Muscle of back (tissue), 13 donors: ENCODE measurements at places on chromosomes 2 and 18. TPM values are rescaled to one million over a fixed set of nuclear protein-coding genes. Genes with fewer than 3 reads are reported as not detected.

CPLX4 gene
- polyA plus RNA-seq, result not detected

PROM2 gene
- 0.54 TPM for polyA plus RNA-seq

NXPH2 gene
- polyA plus RNA-seq, result 13.0 TPM

CCDC150 gene
- polyA plus RNA-seq, result 3.8 TPM

OR6B3 gene
- polyA plus RNA-seq, result not detected

TBC1D8 gene
- 27.4 TPM for polyA plus RNA-seq

QPCT gene
- polyA plus RNA-seq, result 8.9 TPM

ERBB4 gene
- polyA plus RNA-seq, result 4.4 TPM

SLC38A11 gene
- 0.61 TPM for polyA plus RNA-seq

DNA sequence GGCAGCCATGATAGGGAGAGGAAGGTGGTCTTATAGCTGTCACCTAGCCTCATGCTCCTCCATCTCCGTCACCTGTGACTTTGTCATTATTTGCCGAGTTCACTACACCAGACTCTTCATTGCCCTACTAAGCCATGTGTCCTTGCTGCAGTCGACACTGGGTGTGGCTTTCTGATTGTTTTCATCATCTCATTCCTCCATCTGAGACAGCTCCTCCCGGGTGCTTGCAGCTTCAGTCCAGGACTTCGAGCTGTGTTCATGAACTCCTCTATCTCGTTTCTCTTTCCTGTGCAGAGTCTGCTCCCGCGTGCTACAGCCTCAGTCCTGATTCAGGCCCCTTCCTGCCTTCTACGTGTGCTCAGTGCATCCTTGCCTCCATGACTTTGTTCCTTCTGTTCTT is 295.1 kb upstream of the TNP1 start:
- no peak for DNase-seq

GRCh38 chr2:196533772-196534397 is 105.6 kb upstream of the CCDC150 start:
- DNase-seq, result no peak

GRCh38 chr2:119249311-119249710 is 25.7 kb downstream of the STEAP3 start:
- no peak for DNase-seq

DNA sequence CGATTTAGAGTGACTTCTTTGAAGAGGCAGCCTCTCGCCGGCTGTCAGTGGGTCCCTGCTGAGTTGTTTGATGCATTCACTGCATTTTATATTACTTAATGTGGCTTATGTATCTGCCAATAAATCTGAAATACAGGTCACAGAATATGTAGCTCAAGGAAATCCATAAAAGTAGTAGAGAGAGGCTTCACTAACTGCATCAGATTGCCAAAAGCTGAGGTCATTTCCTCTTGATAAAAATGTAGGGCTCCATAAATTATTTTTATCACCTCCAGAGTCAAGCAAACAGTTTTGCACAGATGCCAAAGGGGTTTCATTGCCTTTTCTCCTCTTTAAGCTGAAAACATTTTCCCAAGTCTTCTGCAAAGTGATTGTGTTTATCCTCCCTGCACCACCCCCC is 36.5 kb upstream of the CCDC93 start:
- peak; percentile 59 for DNase-seq

- no peak for DNase-seq
Measured at GRCh38 chr2:215034154-215034553, 104.3 kb downstream of the ABCA12 start.

GRCh38 chr2:67548317-67549201 is 151.4 kb downstream of the ETAA1 start:
- DNase-seq, result no peak

DNA sequence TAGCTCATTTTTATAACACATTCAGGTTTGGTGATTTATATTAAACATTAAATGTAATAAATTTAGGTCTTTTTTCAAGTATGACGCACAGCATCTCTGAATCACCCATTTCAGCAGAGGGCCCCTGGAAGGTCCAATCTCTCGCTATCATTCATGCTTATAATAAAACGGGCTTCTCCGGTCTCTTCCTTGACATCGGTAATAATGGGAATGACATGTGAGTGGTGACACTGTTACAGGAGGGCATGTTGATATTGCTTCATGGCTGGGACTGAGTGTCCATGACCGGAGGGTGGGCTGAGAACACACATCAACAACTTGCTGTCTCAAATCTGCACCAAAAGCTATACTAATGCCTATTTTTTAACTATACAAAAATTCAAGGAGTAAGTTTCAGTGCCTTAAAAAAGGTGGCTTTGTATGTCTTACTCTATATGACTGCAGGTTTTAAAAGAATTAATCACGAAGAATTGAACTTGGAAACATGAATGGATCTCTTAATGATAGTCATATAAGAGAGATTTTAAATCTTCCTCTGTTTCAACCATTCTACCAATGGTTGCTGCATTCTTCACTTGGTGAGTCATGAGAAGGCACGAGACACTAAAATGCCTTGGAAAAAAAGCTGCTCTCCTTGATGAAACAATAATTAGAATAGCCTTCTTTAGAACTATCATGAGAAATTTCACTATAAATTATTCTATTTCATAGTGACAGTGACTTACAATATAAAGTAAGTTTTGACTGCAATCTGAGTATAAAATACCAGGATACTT is 101.9 kb upstream of the NRP2 start:
- no peak for DNase-seq

- no peak for DNase-seq
Measured at GRCh38 chr18:62914871-62915392, 199.6 kb downstream of the PHLPP1 start.

DNA sequence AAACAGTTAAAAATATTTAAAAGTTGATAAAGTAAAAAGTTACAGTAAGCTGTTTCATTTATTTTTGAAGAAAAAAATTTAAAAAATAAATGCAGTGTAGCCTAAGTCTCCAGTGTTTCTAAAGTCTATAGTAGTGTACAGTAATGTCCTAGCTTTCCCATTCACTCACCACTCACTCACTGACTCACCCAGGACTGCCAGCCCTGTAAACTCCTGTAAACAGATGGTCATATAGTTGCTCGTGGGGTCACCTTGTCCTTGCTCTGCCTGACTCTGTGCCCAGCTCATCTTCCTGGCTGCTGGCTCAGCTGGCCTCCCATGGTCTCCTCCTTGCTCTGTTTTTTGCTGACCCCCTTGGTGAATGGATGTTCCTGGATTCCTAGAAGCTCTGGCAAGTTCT is 180.3 kb downstream of the VAPA start:
- DNase-seq, result no peak

DNA sequence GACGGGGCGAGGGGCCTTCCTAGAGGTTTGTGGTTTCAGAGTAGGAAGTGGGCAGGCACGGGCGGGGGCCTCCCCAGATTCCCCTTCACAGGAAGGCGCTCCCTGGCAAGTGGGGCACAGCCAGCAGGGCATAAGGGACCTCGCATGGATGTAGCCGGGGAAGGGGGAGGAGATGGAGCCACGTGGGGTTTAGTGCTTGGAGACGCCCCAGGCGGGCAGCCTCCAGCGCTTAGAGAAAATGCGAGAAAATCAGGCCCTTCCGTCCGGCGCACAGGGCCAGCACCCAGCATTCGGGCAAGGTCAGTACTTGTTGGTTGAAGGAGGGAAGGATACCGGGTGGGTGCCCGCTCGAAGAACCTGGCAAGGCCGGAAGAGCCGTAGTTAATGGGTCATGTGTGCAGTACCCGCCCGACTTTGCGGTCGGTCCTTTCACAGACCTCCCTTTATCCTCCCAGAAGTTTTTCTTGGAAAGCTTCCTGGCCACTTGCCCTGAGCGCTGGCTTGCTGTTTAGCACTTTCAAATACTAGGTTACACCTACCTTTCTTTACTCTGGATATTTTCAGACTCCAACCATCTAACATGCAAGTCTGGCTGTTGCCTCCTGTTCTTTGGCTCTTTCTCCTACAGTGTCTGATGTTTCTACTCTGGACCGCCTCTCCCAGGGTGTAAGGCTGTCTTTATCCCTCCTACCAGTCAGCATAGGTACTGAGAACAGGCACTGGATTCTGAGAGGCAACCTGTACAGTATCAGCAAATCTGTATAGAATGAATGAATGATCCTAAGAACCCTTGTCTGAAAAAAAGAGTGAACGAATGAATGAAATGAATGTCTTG is 78.1 kb downstream of the CIB4 start:
- peak; percentile 53 for DNase-seq

- DNase-seq, result no peak
Measured at GRCh38 chr2:62354771-62355561, 151.0 kb downstream of the TMEM17 start.

DNA sequence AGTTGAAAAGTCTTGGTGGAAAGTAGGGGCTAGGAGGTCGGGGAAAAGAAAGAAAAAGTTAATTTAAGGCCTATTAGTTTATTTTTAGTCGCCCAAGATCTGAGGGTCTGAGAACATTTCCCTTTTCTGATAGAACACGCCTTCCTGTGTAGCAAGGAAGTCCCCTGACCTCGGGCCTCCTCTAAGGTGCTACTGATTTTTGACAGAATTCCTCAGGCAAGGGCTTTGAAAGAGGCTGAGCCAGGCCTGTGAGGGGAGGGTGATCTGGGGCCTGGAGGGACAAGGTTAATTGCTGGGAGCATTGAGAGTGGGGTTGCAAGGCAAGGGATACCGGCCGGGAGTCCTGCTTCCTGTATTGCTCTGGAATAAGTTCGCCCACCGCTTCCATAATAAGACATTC is 131.4 kb upstream of the MYCN start:
- DNase-seq, result no peak

DNA sequence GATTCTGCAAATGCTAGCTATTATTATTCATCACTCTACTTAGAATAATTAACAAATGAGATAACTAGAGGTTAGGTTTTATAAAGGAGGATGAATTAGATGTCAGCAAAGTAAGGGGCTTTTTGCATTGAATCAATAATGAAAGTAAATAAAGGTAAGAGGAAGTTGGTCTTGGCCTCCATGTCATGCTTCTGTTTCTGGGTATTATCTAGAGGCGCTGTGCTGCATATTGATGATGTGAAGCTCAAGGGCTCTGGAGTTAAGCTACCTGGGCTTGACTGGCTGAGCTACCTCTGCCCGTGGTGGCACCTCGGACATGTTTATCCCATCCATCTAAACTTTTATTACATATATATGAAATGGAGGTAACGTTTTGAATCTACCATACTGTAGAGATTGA is 350.9 kb downstream of the PARD3B start:
- no peak for DNase-seq

DNA sequence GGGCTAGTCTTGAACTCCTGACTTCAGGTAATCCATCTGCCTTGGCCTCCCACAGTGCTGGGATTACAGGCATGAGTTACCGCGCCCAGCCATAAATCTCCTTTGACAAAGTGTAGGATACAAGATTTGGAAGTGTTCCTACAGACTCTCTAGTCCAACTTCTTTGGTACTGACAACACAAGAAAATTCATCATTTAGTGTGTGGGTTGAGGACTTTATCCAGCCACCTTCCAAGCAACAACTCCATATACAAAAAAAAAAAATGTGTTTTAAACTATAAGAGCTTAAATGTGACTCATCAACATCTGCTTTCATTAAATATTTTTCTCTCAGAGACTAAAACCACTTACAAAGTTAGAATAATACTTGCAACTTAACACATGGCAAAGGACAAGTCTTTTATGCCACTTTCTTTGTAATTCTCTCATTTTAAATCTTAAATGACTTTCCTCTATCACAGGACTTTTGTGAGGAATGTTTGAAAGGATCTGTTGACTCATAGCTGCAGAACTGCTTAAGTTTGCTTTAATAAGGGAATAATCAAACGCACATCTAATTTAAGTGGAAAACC is 46.2 kb upstream of the ITGAV start:
- DNase-seq, result no peak

- no peak for DNase-seq
Measured at GRCh38 chr2:208492069-208492468, 85.5 kb downstream of the PTH2R start.

DNA sequence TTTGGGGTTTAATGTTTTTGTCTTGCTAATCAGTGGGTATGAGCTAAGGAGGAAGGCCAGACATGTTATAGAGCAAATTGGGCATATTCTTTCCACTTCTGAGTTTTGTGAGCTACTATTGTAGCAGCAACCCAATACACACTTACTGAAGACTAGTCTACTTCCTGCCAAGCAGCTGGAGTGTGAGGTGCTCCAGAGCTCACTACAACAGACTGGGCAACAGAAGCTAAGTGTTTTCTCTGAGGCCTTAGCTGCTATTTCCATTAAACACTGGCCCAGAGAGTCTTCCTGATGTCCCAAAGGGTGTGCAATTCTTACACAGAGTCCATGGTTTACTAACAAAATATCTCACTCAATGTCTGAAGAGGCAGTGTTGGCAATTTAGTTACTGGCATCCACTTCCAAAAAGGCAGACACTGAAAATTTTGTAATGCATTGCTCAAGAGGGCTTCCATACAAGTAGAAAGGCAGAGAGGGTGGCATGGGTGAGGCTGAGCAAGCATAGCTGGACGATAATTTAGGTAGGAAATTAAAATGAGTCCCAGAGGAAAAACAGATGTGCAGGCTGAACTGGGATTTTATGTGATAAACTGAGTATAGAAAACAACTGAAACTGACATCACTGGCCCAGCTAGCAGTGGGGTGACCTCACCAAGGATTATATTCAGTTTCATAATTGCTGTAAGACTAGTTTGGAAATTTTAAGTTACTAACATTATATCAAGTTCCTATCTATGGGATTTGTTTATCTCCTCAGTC is 68.6 kb downstream of the ZC3H6 start:
- no peak for DNase-seq

GRCh38 chr2:177118636-177119035 is 94.0 kb upstream of the HNRNPA3 start:
- no peak for DNase-seq

- peak; percentile 63 for DNase-seq
Measured at GRCh38 chr2:118089139-118089800, 999 bp downstream of the INSIG2 start.
